ENCODE measurements at places on chromosomes 7 and 10.

DNA sequence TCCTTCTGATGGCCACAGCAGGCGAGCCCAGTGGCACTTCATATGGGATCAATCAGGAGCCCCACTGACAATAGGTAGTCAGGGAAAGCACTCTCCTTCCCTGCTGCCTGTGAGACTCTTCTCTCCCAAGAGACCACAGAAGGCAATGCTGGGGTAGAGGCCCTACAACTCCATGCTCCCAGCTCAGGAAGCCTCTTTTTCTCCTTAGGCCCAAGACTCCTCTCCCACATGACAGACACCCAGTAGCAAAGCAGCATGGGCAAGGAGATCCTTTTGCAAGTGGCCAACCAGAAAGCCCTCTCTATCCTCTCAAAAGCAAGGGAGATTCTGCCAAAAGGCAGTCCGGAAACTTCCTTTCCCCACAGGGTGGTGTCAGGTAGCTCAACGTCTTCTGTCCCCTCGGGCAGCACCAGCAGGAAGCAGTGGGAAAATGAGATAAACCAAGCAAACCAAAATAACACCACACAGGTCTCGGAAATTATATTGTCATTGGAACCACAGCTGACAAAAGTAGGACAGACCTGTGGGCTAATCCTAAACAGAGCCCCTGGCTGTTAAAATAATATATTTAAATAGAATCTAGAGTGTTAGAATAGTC is 172.7 kb upstream of the GDF10 start:
- peak; percentile 67 for DNase-seq

- DNase-seq = no peak
These were observed 42.0 kb downstream of the ZC3HC1 start for GRCh38 chr7:130008941-130009847.

- no peak for DNase-seq
These were observed 24.6 kb upstream of the GTPBP4 start for GRCh38 chr10:963655-964054.

- no peak for DNase-seq
These were observed 313.1 kb upstream of the ZNF32 start for GRCh38 chr10:43961523-43962345.

DNA sequence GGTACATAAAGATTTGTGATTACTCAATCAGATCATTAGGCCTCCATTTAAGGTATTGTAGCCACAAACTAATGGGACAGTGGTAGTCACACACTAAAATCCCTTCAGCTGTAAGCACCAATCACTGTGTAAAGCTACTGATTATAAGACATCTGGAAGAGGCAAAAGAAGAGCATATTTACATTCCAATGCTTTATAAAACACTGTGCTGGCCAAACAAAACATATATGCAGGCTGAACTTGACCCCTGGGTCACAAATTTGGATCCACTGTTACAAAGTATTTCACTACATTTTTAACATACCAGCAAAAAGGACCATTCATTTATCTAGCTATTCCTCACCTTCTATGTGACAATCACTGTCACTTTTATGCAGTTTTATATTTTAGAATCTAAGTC is 41.4 kb upstream of the ANLN start:
- DNase-seq = no peak

DNA sequence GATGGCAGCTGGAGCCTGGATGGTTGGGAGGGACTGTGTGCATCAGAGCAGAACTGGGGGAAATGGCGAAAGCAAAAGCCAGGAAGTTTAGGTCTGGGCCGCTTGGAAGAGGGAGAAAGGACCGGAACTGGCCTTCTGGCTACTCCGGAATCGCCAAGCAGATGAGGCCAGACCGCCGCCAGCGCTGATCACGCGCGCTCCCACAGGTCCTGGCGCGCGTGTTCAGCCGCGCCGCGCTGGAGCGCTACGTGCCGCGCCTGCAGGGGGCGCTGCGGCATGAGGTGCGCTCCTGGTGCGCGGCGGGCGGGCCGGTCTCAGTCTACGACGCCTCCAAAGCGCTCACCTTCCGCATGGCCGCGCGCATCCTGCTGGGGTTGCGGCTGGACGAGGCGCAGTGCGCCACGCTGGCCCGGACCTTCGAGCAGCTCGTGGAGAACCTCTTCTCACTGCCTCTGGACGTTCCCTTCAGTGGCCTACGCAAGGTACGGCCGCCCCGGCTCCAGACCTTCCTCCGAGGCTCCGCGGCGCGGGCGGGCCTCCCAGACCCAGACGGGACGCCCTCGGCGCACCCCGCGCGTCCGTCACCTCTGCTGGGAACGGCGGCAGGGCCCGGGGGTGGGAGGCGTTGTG is 2.0 kb downstream of the CYP26C1 start:
- DNase-seq = no peak

GRCh38 chr10:13450069-13450468 is 78.7 kb downstream of the BEND7 start:
- no peak for DNase-seq

GRCh38 chr7:96563409-96563808 is 146.2 kb downstream of the SEM1 start:
- no peak for DNase-seq

- DNase-seq = no peak
These were observed 10.0 kb upstream of the SEC24C start for GRCh38 chr10:73734028-73734720.

- DNase-seq = no peak
These were observed 98.8 kb upstream of the CDK1 start for GRCh38 chr10:60679388-60679990.

DNA sequence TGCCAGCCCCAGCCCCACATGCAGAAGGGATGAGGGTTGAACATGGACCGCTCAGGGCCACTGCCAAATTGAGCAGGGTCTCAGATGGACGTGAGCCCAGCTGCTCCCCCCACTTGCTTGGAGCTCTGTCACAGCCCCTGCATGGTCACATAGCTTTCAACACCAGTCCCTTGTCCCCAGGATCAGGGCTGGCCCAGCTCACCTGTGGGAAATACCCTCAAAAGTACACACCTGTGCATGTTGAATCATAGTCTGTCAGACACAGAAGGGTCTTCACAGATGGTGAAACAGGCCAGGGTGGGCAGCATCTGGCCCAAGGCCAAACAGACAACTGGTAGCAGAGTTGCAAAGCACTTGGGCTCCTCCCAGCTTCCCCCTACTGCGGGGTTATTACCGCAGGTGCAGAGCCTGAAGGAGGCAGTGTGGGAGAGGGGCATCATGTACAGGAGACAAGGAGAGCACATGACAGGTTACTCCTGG is 77.6 kb upstream of the UNC5B start:
- no peak for DNase-seq

DNA sequence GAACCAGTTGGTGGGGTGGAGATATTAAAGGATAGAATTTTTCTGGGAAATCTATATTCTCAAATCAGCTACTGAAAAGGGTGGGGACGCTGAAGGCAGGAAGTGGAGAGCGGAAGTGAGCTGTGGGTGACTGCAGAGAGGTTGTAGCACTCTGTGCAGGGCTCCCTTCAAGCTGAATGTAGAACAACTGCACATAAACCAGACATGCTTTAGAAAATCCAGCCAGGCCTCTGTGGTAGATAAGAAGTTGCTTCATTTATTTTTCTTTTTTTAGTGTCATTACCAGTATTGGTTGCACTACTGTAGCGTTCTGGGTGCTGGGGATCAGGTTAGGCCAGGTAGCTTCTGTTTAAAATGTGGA is 127.8 kb downstream of the CELF2 start:
- peak; percentile 66 for DNase-seq

DNA sequence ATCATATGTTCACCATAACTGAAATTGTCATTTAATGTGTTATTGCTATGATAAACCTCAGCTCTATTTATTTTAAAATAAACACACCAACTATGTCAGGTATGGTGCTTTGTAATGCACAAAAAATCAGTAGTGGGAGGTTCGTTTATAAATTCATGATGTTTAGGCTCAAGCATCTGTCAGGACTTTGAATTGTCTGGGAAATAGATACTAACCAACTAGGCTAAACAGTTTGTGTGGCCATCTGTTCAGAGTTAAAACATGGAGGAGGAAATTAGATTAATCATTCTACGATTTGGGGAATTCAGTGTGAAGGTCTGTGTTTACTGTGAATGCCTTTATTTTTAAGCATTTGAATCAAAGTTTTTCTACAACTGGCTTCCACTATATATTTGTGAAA is 212.6 kb upstream of the FZD8 start:
- DNase-seq = no peak

- DNase-seq = no peak
These were observed 445.8 kb downstream of the PLXNA4 start for GRCh38 chr7:132130497-132130896.

DNA sequence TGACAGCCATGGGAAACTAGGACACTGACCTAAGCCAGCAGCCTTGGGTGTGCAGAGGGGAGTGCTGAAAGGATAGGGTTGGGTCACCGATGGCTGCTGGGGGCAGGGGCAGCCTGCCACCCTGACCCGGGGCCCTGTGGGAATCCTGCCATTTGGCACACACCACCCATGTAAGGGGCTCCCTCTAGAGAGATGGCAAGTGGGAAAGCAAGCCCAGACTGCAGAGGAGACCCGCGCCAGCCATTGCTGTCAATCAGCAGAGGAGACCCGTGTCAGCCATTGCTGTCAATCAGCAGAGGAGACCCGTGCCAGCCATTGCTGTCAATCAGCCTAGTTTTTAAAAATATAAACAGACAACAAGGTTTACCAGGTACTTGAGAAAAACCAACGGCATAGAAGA is 27.4 kb upstream of the PRKAG2 start:
- DNase-seq = no peak

DNA sequence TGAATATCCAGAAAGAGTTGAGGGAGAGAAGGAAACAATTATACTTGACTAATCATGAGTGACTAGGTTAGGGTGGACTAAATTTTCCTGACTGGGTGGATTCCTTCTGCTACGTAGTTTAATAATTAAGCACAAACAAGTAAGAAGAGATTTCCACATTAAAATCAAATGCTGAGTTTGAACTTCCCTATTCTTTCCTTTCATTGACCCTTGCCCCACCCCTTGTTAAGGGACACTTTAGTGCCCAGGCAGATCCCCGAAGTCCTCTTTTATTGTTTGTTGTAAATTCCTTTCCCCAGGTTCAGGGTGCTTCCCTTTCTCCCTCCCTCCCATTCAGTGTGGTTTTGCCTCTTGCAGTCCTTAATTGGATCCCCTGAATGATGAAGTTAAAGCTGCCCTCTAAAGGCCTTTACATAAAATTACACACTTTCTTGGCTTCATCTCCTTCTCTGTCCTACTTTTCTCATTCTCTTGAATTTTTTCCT is 8.8 kb upstream of the SPAM1 start:
- DNase-seq = no peak

- no peak for DNase-seq
These were observed 864.2 kb downstream of the REEP3 start for GRCh38 chr10:64385355-64385754.

- no peak for DNase-seq
These were observed 569 bp downstream of the ZNF316 start for GRCh38 chr7:6637544-6638229.

GRCh38 chr10:98055841-98056516 is 25.6 kb upstream of the CRTAC1 start:
- DNase-seq = peak; percentile 58

DNA sequence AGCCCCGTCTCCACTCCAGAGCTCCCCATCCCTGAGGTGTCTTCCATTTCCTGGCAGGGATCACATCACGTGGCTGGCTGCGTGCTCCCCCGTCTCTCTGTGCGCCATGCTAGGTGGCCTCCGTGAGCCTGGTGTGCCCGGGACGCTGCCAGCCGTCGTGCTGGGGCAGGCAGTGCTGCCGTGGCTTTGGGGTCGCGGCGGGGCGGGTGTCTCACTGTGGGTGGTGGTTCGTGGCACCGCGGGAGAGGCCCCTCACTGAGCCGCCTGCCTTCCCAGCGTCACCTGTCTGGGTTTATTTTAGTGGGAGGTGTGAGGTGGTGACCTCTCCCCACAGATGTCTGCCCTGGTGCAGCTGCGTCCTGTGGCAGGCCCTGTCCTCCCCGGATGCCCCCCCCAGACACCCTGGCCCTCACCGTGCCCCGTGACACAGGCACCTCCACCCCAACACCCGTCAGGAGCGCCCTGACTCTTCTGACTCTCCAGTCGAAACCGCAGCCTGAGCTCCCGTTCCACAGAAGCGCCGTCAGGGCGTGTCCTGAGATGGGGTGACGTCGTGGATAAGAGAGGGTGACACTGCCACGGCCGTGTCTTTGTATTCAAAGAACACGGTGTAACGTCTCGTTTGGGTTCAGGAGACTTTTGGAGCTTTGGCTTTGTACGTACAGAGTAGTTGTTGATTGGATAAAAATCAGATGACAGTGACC is 18.0 kb downstream of the GET4 start:
- no peak for DNase-seq

- no peak for DNase-seq
These were observed 67.9 kb downstream of the ATAD1 start for GRCh38 chr10:87750001-87750671.

DNA sequence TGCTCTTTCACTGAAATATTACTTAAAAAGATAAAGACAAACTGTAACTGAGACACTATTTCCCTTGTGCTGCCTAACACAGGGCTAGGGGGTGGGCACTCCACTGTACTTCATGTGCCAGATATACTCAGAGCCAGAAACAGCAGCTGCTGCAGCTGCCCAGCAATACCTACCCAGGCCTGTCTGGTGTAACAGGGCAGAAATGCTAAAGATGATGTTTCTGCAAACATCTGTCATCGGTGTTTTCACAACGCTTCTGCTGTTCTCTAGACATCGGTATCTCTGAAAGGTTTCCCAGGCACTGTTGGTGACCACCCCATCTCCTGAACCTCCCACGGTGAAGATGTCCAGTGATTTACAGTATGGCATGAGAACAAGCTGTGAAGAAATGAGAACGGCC is 42.7 kb downstream of the LAMB1 start:
- no peak for DNase-seq

GRCh38 chr10:5942474-5942873 is 34.9 kb downstream of the IL15RA start:
- peak; percentile 4 for DNase-seq

GRCh38 chr10:131063311-131063710 is 248.2 kb downstream of the TCERG1L start:
- DNase-seq = no peak
